Right renal cortex interstitium (tissue), 3 donors: ENCODE measurements at places on chromosomes 4 and X. TPM values are rescaled to one million over a fixed set of nuclear protein-coding genes. Genes with fewer than 3 reads are reported as not detected.

DNA sequence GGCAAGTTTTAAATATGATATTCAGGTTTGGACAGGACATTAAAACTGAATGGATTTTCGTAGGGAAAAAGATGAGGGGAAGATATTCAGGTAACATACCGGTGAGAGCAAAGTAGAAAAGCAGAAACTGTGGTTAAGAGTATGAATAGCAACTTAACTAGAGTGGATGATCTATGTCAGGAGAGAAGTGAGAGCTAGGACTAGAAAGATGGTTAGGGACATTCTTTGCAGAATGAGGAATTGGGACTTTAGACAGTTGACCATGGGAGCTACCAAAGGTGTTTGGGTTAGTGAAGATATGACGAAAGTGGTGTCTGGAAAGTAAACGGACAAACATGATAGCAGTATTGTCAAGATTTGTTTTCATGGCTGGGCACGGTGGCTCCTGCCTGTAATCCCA, 45.2 kb downstream of the ANXA5 start:
- no peak for DNase-seq

DNA sequence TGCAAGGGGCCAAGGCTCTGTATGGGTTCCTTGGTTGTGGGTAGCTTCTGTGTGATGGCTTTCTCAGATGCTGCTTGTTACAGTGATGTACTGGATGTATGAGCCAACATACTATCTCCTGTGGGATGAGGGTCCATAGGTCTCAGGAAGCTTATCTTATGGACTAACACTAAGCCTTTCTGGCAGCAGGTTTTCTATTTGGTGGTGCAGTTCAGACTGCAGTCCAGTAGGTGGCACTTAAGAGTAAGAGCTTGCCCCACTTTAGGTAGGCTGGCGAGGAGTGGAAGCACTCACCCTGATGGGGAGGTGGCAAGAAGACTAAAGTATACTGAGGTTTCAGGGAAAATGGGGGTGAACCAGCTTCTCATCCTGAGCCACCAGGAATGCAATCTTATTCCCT, 306.7 kb upstream of the MAOA start:
- DNase-seq, result no peak

- DNase-seq, result no peak
Observed at GRCh38 chrX:46959101-46959500, 46.9 kb downstream of the JADE3 start.

DNA sequence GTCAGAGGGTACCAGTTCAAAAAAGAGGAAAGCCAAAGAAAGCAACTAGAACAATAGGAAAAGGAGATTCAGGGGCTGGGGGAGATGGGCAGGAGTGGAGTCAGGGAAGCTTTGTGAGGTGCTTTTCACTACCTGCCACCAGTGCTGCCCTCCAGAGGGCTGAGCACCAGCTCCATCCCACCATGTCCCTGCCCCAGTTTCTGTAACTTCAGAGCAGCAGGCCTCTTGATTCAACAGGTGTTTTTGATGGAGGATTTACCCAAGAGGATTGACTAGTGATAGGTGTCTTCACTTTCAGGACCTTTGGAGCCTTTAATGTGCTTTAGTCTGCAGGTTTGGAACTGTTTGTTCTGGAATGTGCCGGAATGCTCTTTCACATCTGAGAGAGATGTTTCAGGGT, 12.1 kb downstream of the KIT start:
- no peak for DNase-seq

GRCh38 chrX:1392376-1393068, 609 bp upstream of the SLC25A6 start:
- no peak for DNase-seq

GRCh38 chr4:120506536-120506935, 416.0 kb downstream of the PRDM5 start:
- DNase-seq, result no peak

DNA sequence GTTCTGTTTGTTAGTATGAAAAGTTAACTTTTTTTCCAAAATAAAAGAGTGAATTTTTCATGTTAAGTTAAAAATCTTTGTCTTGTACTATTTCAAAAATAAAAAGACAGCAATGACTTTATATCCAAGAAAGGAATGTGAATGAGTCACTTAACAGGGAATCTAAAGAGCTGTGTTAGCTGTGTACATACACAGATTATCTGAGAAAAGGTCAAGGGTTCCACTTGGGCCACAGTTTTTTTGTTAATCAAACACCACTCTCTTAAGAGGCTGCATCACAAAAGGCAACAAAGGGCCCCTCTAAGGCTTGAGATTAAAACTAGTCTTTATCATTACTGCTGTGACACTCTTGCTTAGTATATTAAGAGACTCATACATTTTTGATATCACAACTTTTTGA, 82.1 kb downstream of the FIP1L1 start:
- no peak for DNase-seq

DNA sequence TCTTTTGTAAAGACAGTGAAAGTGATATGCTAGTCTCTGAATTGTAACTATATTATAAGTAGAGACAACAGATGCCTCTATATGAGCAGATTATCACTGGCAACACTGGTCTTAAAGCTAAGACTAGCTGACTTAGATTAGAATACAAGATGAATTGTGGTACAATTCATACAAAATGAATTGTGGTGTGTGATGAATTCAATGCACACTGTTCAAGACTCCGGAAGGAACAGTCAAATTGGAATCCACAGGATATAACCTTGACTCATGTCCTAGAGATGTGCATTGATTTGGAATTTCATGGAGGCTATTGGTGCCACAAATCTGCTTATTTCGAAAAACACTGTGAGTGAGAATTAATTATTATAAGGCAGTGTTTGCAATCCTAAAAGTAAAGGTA, 701.8 kb downstream of the PCDH7 start:
- DNase-seq, result no peak

DNA sequence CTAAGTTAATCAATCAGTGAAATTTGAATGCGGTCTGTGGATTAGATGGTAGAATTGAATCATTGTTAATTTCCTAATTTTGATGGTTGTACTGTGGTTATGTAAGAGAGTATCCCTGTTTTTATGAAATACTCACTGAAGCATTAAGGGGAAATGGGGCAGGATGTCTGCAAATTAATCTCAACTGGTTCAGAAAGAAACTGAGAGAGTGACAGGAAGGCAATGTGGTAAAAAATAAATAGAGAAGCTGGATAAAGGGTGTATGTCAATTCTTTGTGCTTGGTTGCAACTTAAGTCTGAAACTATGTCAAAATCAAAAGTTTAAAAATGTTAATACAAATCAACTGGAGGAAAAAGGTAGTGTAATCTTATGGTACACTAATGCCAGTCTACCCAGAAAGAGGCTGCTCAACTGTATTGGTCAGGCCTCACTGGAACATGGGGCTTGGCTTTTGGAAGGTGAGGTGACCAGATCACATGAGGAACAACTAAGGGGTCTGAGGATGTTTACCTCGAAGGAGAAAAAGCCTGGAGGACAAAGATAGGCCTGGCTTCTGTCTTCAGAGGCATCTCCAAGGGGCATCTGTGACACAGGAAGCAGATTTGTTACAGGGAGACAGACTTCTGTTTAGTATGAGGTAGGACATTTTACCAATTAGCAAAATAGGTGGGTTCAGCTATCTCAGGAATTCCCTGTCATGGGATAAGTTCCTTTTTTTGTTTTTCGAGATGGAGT, 83.1 kb downstream of the DLG3 start:
- no peak for DNase-seq

DNA sequence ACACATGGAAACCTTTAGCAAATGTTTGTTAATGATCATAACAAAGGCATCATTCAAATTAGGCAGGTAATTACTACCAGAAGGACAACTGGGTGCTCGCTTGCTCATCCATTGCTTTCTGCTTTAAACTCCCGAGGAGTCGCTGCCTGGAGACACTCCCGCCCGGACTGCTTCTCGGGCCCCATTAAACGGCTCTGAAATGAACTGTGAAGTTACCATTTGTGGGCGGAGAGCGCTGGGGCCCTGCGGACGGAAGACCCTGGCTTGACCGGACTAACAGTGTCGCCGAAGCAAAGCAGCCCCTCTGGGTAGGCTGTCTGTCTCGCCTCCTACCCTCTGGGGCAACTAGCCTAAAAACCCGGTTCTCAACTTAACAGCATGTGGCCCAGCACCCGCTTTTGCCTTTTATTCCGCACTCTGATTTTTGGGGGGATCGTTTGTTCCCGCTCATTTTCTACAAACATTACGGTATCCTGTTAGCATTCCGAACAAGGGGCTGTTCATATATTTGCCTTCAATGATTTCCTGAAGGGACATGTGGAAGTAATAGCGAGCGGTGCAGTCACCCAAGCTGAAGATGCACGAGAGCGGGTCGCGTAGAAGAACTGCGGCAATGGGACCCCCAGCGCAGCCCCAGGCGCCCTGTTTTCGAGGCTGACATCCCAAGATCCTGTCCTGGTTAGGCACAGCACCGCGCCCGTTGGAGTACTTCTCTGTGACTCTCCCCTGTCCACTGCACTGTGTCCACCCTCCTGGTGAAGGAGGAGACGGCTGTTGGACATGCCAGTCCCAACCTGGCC, 1.6 kb upstream of the PDGFRA start:
- no peak for DNase-seq

DNA sequence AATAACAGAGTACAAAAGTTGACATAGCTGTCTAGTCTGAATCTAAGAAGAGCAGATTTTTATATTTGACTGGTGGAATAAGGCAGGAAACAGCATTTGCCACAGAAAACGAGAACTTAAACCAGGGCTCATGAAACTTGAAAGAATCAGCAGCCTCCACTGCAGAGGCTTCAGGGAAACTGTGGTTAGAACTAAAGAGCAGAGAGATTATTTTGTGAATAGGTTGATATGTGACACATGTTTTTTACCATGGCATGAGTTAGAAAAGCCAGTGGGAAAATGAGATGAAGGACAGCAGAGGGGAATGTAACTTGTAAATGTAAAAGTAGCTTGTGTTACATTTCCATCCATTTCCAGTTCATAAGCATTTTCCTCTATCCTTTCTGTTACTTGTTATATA, 63.7 kb upstream of the CAMK2D start:
- no peak for DNase-seq

DNA sequence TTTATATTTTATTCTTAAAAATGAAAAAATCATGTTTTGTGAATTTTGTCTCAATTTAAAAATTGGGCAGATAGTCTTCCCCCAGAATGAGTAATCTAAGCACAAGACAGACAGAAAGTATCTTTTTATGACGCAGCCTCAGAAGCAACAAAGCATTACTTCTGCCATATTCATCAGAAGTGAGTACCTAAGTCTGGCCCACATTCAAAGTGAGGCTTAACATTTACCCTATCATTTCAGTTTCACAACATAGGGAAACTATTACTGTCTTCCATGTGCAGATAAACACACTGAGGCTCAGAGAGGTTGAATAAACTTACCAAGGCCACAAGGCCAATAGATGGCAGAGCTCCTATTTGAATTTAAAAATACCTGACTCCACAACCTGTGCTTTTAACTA, 4.4 kb upstream of the PRDX4 start:
- DNase-seq, result no peak

DNA sequence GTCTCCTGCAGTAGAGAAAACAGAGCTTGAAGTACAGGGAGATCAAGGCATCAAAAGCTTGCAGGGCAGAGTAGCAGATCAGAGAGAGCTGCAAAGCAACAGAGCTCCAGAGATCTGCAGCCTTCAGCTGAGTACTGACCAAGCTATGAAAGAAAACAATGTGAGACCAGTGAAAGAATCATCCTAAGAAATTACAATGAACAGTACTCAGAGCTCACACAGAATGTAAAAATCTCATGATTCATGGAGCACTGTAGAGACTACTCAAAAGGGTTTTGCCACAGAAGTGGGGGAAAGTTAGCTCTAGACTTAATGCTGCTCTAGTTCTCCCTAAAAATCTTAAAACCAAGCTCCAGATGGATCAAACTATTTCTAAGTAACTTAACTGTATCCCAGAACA, 80.0 kb upstream of the MAB21L2 start:
- no peak for DNase-seq

GRCh38 chr4:189071241-189071640, 869.4 kb upstream of the FRG1 start:
- DNase-seq, result no peak

- no peak for DNase-seq
Observed at GRCh38 chrX:121504153-121504552, 456.7 kb downstream of the GLUD2 start.

DNA sequence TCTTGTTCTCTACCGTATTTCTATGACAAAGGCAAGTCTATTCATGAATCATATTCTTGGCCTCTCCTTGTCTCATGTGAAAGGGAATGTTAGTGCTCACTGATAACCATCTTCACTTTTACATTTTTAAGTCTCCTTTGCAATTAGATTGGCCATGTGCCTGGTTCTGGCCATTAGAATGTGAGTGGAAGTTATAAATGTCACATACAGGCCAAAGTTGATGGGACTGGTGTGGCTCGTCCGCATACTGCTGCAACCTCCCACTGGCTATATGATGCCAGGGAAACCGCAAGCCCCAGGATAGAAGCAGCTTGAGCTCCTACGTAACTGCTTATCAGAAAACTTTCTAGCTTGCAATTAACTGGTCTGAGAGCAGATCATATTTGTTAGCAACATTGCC, 86.1 kb downstream of the MAGEC1 start:
- DNase-seq, result no peak

DNA sequence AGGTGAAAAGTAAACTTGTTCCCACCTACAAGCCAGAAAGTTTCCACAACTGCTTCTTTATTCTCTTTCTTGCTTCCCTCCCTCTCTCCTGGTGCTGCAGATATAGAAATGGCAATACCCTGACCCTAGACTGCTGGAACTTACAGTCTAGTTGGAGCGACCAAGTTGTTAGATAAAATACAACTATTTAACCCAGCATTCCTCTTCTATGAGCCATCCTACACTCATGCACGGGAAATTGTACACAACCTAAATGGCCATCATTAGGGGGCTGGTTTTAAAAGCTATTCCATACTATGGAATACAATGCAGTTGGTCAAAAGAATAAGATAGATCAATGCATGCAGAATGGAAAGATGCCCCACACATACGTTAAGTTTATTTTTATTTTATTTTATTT, 41.1 kb downstream of the PJA1 start:
- DNase-seq, result no peak

DNA sequence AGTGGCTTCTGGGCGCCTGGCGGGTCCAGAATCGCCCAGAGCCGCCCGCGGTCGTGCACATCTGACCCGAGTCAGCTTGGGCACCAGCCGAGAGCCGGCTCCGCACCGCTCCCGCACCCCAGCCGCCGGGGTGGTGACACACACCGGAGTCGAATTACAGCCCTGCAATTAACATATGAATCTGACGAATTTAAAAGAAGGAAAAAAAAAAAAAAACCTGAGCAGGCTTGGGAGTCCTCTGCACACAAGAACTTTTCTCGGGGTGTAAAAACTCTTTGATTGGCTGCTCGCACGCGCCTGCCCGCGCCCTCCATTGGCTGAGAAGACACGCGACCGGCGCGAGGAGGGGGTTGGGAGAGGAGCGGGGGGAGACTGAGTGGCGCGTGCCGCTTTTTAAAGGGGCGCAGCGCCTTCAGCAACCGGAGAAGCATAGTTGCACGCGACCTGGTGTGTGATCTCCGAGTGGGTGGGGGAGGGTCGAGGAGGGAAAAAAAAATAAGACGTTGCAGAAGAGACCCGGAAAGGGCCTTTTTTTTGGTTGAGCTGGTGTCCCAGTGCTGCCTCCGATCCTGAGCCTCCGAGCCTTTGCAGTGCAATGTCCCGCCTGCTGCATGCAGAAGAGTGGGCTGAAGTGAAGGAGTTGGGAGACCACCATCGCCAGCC, at the start of gene ATOH1:
TSS of gene ATOH1 (plus strand) at position 422 of the 663 bp plus-strand sequence. CDS start at position 596, 174 bp downstream.
- DNase-seq, result no peak

The SASH3 gene
- 1.7 TPM for polyA plus RNA-seq

The FAM53A gene
- 1.7 TPM for polyA plus RNA-seq

The GRIPAP1 gene
- 50.6 TPM for polyA plus RNA-seq

The TCEAL6 gene
- 0.19 TPM for polyA plus RNA-seq

The FAM9B gene
- not detected for polyA plus RNA-seq
